ENCODE measurements at places on chromosomes 5 and 9.

GRCh38 chr9:75063556-75064305, 24.2 kb downstream of the NMRK1 start:
- no peak for DNase-seq

- DNase-seq: no peak
These were observed 22.8 kb upstream of the CRHBP start for GRCh38 chr5:76930083-76930482.

GRCh38 chr5:142722146-142722545, 36.3 kb upstream of the FGF1 start:
- no peak for DNase-seq

GRCh38 chr9:126450668-126451205, 124.1 kb downstream of the MVB12B start:
- DNase-seq: no peak

DNA sequence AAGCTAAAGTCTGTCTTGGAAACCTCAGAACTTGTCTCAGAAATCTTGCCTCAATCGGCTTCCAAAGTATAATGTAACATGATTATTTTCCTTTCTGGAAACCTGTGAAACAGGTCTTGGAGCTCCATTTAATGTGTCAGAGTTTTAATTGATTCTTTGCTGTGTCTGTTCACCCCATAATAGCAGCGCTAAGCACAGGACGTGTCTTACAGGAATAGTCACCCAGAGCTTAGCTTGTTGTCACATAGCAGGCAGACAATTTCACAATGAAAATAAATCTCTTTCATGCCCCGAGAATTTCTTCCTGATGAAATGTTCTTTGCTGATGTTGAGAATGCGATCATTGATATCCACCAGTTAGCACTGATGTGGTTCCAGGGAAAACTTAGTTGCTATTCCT, 40.2 kb upstream of the PTPN3 start:
- no peak for DNase-seq

DNA sequence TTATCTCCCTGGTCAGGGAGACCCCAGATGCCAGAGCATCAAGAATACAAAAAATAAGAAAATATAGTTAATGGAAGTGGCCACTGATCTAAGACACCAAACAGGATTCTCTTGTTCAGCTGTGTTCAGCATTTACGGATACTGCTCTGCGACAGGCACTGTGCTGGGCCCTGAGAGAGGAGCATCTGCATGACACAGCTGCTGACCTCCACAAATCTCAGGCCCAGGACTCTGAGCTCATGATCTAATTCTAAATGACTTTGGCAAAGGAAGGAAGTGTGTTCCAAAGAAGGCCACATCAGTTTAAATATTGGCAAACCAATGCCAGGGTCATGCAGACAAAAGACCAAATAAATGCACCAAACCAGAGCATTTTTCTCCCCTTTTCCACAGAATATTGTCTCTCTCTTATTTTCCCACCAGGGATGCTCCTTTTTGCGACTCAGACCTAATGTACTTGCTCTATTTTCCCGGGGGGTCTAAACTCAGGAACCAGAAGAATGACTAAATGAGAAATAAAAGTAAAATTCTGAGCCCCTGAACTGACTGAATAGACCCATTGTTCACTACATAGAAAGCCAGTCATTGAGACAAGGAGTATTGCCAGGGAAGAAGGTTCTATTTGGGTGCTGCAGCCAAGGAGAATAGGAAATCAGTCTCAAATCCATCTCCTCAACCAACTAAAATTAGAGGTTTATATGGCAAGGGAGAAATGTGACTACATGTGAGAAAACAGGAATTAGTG, 1.4 kb upstream of the AGGF1 start:
- no peak for DNase-seq

DNA sequence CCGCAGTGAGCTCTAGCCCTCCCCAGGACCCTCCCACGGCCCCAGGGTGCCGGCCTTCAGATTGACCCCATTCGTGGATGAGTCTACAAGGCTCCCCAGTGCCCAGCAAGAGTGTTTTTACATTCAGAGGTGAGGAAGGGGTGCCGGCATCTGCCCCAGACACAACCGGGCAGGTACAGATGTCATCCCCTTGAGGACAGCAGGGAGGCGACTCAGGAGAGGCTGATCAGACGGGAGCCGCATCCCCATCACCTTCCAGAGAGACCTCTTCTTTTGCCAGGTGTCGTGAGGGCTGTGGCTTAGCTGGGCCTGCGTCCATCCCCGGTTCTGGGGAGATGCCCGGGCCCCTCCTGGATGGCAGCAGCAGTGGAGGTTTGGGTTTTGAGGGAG, 4.3 kb upstream of the LRRC14B start:
- DNase-seq: no peak

DNA sequence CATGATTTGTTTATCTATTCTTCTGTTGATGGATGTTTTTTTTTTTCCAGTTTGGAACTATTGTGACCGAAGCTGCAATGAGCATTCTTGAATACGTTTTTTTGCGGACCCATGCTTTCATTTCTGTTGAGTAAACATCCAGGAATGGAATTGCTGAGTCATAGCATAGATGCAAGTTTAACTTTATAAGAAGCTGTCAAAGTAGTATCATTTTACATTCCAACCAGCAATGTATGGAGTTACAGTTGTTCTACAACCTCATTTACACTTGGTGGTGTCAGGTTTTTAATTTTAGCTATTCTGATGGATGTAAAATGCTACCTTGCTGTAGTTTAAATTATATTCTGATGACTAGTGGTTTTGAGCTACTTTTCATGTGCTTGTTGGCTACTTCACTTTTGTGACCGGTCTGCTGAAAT, 49.0 kb downstream of the NPR3 start:
- DNase-seq: no peak

DNA sequence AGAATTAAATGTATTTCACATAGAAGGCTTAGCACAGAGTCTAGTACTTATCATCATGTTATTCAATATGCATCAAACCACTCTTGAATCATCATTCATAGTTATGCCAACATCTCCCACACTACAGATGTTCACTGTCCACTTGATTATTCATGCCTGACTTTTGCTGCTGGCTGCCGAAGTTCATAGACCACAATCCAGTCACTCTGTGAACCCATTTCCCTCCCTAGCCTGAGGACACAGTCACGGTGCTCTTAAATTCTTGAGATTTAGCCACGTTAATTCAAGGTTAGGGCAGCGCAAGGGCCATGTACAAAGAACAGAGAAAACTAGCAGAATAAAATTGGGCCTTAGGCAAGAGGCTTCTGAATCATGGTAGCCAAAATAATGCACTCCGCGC, 32.4 kb downstream of the ABCA1 start:
- no peak for DNase-seq

GRCh38 chr9:93081081-93081529, 14.9 kb upstream of the CARD19 start:
- DNase-seq: no peak

DNA sequence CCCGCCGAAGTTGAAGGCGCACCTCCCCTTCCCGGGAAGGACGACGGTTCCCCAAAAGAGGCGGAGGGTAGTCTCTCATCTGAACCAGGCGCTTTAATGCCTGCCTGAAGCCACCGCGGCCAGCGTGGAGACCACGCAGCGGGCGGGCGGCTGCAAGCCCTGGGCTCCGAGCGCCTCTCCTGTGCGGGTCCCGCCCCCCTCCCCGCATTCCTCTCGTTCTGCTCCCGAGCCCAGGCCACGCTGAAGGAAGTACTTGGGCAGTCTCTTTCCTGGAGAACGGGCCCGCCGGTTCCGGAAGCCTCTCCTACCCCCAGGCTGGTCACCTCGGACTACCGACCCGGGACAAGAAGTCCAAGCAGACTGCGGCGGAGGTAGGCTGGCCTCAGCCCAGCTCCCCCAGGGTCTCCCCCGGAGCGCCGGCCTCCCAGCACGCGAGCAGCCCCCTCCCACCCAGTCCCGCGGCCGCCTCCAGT, 571 bp downstream of the PPIC start:
- no peak for DNase-seq

DNA sequence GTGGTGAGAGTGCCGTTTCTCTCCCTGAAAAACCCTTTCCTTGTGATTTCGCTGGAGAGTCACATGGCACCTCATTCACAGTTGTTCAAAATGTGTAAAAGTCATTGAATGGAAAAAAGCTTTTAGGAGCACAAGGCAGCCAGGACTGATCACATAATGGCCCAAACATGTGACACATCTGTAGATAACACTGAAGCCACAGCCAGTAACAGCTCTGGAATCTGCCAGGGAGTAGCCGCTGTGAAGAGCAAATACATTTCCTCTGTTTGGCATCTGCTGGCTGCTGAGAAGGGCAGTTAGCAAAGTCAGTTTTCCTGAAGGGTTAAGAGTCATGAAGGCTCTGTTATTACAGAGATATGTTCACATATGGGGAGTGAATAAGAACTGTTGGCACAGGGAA, 271.8 kb downstream of the NNT start:
- no peak for DNase-seq

DNA sequence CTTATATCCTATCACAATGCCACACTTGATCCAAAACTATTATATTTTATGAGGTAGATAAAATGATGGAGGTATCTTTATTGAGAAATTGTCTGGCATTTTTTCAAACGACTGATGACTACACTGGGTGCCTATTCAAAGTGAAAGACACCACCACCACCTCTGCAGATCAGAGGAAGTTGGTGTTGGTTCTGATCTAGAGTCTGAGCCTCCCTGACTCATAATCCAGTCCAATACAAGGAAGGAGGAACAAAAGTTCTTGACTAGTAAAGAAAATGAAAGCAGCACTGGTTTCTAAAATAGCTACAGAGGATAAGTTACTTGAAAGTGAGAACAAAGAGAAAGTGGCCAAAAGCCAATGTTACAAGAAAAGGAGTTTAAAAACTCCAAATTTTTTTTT, 139.9 kb downstream of the RFX3 start:
- DNase-seq: peak; percentile 20

GRCh38 chr9:125415583-125416460, 154.2 kb downstream of the GAPVD1 start:
- DNase-seq: no peak

GRCh38 chr9:100652850-100653249, 75.0 kb downstream of the CAVIN4 start:
- no peak for DNase-seq

DNA sequence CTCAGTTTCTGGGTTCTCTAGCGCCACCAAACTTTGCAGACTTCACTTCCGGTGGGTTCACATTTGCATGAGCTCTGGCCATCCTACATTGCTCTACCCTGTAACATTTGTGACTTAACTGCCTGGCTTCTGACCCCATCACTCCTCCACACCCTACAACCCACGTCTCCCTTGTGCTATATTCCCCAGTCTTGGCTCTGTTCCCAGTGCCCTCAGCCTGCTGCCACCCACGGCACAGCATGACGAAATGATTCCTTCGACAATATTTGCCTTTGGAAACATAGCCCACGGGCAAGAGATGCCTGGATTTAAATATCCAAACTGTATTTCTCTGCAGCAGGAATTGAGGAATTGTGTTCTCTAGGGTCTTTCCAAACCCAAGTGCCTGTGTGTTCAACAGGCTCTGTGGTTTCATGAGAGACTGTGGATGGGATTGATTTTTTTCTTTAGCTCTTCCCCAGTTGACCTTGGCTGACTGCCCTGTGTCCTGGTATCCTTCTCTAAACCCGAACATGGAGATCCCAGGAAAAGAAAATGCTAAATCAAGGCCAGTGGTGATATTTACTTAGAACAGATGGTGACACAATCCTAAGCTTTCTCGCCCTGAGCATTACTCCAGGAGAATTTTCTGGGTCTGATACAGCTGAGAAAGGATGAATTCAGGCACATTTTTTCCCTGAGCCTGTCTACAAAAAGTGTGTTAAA, 44.4 kb upstream of the GRIA1 start:
- DNase-seq: no peak

- DNase-seq: peak; percentile 10
These were observed 36.2 kb upstream of the PTCH1 start for GRCh38 chr9:95552814-95553546.

- no peak for DNase-seq
These were observed 356.5 kb downstream of the PRELID2 start for GRCh38 chr5:145478651-145479050.

DNA sequence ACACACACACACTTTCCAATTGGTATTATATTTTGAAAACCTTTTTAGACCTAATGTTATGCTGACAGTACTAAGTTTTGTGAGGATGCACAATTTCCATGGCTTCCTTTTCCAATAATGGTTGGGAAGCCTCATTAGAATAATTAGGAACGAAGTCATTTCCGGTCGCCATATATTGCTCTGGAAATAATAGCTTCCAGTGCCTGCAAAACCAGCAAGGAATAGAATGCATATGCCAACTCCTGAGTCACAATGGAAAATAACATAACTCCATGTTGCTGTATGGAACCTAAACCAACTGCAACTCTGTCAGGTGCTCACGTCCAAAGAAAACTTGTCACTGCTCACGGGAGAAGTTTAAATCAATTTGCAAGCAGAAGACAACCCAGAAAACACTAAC, 222.0 kb downstream of the EBF1 start:
- DNase-seq: no peak

- DNase-seq: no peak
These were observed 45.5 kb downstream of the TNFSF8 start for GRCh38 chr9:114884787-114885452.

DNA sequence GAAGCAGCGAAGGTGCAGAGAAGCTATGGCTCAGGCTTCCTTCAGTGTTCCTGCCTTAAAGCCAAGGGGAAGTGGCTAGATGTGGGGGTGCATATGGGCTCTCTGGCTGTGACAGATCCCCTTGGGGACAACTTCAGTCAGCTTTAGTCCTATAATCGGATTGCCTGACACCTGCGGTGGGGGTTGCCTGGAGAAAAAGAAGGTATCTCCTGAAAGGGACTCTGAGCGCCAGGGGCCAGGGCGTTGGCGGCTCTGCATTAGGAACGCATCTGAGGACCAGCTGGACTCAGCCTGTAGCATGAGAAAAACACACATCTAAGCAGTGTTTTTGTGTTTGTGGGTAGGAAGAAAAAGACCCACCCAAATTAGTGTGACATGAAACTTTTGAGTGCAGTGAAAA, 84.3 kb upstream of the OTULINL start:
- no peak for DNase-seq

Measured in stimulated activated CD4-positive, alpha-beta T cell treated with anti-CD3 and anti-CD28 coated beads, Interleukin-4, amount 100 ng/mL, for 4 hours (primary cell).